ENCODE measurements at places on chromosomes 3 and 15. TPM values are rescaled to one million over a fixed set of nuclear protein-coding genes. Genes with fewer than 3 reads are reported as not detected.

GRCh38 chr3:51550080-51550819 is 11.7 kb downstream of the RAD54L2 start:
- no peak for DNase-seq

- DNase-seq = no peak
Measured at GRCh38 chr3:124699686-124700396, 30.4 kb upstream of the UMPS start.

- DNase-seq = peak; percentile 67
Measured at GRCh38 chr3:153976891-153977554, 144.2 kb upstream of the ARHGEF26 start.

- no peak for DNase-seq
Measured at GRCh38 chr15:101114166-101114565, 137.7 kb downstream of the CHSY1 start.

DNA sequence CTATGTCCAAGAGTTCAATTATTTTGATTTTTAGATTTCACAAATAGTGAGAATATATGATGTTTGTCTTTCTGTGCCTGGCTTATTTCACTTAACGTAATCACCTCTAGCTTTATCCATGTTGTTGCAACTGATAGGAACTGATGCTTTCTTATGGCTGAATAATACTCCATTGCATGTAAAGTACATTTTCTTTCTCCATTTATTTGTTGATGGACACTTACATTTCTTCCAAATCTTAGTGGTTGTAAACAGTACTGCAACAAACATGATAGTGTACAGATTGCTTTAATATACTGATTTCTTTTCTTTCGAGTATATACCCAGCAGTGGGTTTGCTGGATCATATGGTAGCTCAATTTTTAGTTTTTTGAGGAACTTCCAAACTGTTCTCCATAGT is 600.6 kb upstream of the SEMA6D start:
- no peak for DNase-seq

DNA sequence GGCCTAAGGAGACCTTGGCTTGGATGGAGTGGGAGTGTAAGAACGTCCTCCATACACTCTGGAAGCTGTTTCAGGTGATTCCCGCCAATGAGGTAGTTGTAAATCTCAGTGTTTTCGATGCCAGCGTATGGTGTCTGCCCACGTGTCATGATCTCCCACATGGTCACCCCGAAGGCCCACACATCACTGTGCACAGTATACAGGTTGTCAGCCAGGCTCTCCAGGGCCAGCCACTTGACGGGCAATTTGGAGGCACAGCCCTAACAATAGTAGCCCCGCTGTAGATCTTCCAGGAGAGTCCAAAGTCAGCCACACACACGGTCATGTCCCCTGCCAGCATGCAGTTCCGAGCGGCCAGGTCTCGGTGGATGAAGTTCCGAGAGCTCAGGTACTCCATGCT is 51.9 kb downstream of the ETFA start:
- no peak for DNase-seq

GRCh38 chr3:46860810-46861604 is 2.2 kb downstream of the MYL3 start:
- DNase-seq = no peak

- DNase-seq = no peak
Measured at GRCh38 chr3:46906471-46907058, 29.0 kb downstream of the PTH1R start.

Gene NCBP2
- 65.7 TPM for polyA plus RNA-seq

DNA sequence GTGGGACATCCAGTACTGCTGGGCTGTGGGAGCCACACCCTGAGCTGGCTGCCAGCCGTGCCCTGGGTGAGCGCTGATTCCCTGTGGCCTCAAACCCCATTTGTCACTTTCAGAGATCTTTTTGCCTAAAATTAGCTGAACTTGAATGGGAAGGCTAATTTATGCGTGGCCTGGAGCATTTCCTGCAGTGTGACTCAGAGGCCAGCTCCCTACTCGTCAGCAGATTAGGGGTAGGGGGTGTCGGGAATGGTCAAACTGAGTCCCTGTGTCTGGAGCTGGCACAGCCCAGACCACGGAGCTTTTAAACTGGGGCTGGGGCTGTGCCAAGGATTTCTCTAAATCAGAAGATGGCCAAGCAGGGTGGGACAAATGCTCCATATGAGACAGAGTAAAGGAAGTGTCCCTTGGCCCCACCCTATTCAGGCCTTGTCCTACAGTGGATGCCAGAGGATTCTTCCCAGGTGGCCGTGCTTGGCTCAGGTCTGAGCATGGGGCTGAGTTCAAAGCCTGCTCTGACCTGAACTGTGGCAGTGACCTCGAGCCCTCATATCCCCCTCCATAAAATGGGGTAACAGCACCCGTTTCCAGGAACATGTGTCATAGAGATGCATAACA is 59.7 kb downstream of the ATP2B2 start:
- no peak for DNase-seq

- DNase-seq = no peak
Measured at GRCh38 chr3:126959921-126960603, 22.9 kb upstream of the PLXNA1 start.

GRCh38 chr15:70187331-70187730 is 89.6 kb upstream of the TLE3 start:
- DNase-seq = no peak

GRCh38 chr15:69496001-69496400 is 43.4 kb downstream of the RPLP1 start:
- no peak for DNase-seq

- no peak for DNase-seq
Measured at GRCh38 chr3:127744253-127744815, 71.6 kb downstream of the ABTB1 start.

DNA sequence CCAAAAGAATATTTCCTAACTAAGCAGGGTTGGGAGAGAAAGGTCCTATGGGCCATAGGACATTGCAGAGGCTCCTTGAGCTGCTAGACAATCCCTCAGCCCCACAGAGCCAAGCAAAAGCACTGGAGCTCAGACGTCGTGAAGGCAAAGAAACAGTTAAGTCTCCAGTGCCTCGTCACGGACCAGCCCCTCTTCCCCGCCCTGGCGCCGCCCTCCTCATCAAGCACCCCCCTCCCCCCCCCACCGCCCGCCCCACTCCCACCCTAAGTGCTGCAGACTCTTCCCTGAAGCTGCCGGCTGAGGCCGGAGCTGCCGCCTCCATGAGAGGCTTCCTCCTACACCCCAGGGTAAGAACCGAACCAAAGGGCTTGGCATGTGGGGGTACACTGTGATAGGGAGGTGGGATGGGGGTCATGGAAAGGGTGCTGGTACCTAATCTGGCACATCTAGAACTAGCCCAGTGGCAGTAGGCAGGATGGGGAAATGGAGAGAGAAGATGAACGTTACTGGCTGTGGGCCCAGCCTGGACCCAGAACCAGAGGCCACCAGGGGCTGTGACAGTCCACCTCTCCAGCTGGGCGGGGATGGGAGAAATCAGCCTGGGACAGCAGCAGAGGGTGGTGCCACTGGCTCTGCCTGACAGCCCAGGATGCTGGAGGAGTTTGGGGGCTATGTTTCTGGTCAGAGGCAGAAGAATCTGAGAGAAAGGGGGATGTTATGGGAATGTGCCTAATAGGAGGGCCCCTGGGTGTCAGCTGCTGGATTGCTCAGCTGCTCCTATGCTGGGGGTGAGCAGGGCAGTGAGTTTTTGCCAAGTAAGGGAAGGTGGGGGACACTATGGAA is at the start of gene MAP1A:
Gene MAP1A, plus strand, starts transcription at position 255 of the 843 bp plus-strand sequence. CDS start 3,866 bp downstream, outside the sequence.
- no peak for DNase-seq

Gene WDR73
- polyA plus RNA-seq = 18.5 TPM

All from urinary bladder (tissue), 4 donors.